ENCODE measurements at places on chromosomes 4 and X. TPM values are rescaled to one million over a fixed set of nuclear protein-coding genes. Genes with fewer than 3 reads are reported as not detected.

Gene CCKAR
- not detected for total RNA-seq

Gene TCEAL5
- not detected for total RNA-seq

Gene XKRX
- 0.23 TPM for total RNA-seq

Gene PWWP3B
- total RNA-seq, result not detected

Gene MAGEC1
- total RNA-seq, result not detected

Gene ZNF630
- total RNA-seq, result 0.25 TPM

Gene SLC2A9
- total RNA-seq, result 2.4 TPM

Gene TMPRSS11B
- total RNA-seq, result not detected

Gene TRIML2
- total RNA-seq, result not detected

Gene SULT1E1
- not detected for total RNA-seq

Gene FAM47C
- not detected for total RNA-seq

Gene LPAR4
- total RNA-seq, result not detected

Gene JADE3
- 3.0 TPM for total RNA-seq

Gene NPNT
- total RNA-seq, result 0.14 TPM

Gene RNF128
- total RNA-seq, result not detected

Gene MAGEC3
- total RNA-seq, result not detected

Gene KCNE5
- 0.87 TPM for total RNA-seq

Gene DMRTC1
- total RNA-seq, result not detected

Gene G3BP2
- total RNA-seq, result 156 TPM

Gene CDX4
- not detected for total RNA-seq

Gene ART3
- total RNA-seq, result not detected

Gene FRMD7
- not detected for total RNA-seq

Gene MAGEB17
- total RNA-seq, result not detected

Gene XAGE1A
- total RNA-seq, result not detected

Gene CNKSR2
- 13.4 TPM for total RNA-seq

Gene ZXDA
- 3.9 TPM for total RNA-seq

Gene TCEAL1
- 4.2 TPM for total RNA-seq

Gene PSAPL1
- total RNA-seq, result not detected

Gene CXCR3
- 11.1 TPM for total RNA-seq

Gene SPOCK3
- not detected for total RNA-seq

Gene CDKL2
- total RNA-seq, result 0.57 TPM

Gene CENPI
- total RNA-seq, result 20.7 TPM

Gene NAP1L2
- 2.1 TPM for total RNA-seq

Gene FAM47E
- total RNA-seq, result not detected

Gene RAB39B
- total RNA-seq, result 8.3 TPM

Measured in activated T-helper 2 cell treated with anti-CD3 and anti-CD28 coated beads, Interferon-gamma antibody, Interleukin-2, Interleukin-4, amounts not matched to agents 10 μg/mL and 5 μg/mL and 100 μg/mL, durations not matched to agents 14 hours and 24 hours and 36 hours (primary cell).